Large intestine (tissue), 12 donors: ENCODE measurements at places on chromosomes 6 and 20.

GRCh38 chr6:157954150-157955117 is 27.2 kb upstream of the SYNJ2 start:
- DNase-seq, result peak; percentile 97

GRCh38 chr20:16457514-16457913 is 115.7 kb downstream of the KIF16B start:
- DNase-seq, result no peak

DNA sequence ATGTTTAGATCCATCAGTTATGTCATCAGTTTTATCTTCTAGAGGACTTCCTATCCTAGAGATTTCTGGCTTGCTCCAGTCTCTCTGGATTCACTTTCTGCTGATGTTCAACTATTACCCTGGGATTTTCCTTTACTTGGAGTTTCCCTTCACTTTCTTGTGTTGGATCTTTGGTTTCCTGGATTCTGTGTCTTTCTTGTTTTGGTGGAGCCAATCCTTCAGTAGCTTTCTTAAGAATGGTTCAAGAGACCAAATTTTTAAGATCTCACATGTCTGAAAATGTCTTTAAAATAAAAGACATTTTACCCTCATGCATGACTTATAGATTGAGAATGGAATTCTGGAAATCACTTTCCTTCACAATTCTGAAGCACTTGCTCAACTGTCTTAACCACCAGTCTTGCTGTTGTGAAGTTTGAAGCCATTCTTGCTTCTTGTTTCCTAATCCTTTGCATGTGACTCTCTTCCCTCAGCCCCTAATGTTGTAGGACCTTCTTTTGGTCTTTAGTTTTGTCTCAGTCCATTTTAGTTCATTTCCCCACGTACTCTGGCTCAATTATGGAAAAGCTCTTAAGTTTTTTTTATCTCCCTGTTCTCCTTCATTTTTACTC is 87.9 kb downstream of the ARID1B start:
- no peak for DNase-seq

- DNase-seq, result no peak
These were observed 116.2 kb upstream of the PRL start for GRCh38 chr6:22412994-22413393.

- no peak for DNase-seq
These were observed 14.3 kb upstream of the PDSS2 start for GRCh38 chr6:107473660-107474059.

GRCh38 chr6:14450133-14450504 is 332.5 kb downstream of the CD83 start:
- no peak for DNase-seq

- DNase-seq, result no peak
These were observed 167.8 kb downstream of the LRFN2 start for GRCh38 chr6:40419377-40419776.

DNA sequence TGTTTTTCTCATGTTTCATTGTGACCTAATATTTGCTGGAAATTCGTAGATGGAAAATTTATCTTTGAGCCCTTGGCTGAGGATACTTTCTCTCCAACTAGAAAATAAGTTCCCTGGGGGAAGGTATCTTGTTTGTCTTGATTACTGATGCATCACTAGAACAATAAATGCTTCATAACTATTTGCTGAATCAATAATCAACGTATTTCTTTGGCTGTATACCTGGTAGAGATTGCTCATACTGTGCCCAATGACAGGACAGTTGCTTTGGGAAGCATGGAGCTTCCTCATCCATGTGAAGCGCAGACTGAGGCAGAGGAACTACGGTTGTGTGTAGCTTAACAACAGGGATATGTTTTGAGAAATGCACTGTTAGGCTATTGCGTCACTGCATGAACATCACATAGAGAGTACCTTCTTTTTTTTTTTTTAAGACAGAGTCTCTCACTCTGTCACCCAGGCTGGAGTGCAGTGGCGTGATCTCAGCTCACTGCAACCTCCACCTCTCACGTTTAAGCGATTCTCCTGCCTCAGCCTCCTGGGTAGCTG is 34.2 kb upstream of the RPN2 start:
- no peak for DNase-seq

- DNase-seq, result peak; percentile 47
These were observed 170.2 kb downstream of the NFATC2 start for GRCh38 chr20:51372176-51372803.

- DNase-seq, result no peak
These were observed 41.4 kb downstream of the ECT2L start for GRCh38 chr6:138837246-138837645.

DNA sequence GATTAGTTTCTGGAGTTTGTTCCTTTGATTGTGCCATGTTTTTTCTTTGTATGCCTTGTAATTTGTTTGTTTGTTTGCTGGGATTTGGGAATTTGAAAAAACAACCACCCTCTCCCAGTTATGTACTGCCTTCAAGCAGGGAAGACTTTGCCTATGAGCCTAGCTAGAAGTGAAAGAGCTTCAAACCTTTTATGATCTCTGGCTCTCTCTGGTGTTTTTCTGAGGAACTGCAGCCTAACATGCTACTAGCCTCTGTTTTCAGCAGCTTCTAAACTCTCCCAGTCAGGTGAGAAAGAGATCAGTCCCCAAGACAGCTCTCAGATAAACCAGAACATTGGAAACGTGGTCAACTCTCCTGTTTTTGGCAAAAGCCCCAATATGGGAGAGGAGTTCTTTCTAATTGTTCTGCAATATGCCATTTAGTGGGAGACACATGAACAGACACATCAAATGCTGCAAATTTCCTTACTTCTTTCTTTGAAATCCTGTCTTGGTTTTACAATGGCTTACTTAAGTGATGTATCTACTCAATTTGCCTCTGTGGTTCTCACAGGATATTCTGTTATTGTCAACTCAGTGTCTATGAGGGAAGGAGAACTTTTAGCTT is 58.9 kb upstream of the SERINC1 start:
- peak; percentile 55 for DNase-seq

- DNase-seq, result peak; percentile 16
These were observed 650 bp upstream of the TTK start for GRCh38 chr6:80003826-80004172.

- no peak for DNase-seq
These were observed 7.4 kb upstream of the CDYL start for GRCh38 chr6:4768815-4769214.

DNA sequence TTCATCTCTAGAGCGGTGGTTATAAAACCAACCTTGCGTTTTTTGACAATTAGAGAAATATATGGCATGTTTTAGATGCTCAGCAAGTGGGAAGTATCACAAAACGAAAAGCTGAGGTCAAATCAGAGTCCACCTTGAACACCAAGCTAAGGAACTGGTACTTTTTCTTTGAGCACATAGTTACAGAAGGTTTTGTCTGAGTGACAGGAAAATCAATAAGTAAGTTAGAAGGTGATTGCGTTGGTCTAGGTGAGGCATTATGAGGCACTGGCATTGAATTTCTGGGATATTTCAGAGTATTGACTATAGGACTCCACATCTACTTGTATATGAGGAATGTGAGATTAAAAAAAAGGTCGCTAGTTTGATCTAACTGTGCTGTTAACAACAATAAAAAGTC is 597 bp upstream of the HINT3 start:
- DNase-seq, result no peak

GRCh38 chr6:130708338-130708737 is 118.9 kb upstream of the SMLR1 start:
- peak; percentile 5 for DNase-seq

- DNase-seq, result no peak
These were observed 13.7 kb upstream of the ZNF318 start for GRCh38 chr6:43383021-43383667.

DNA sequence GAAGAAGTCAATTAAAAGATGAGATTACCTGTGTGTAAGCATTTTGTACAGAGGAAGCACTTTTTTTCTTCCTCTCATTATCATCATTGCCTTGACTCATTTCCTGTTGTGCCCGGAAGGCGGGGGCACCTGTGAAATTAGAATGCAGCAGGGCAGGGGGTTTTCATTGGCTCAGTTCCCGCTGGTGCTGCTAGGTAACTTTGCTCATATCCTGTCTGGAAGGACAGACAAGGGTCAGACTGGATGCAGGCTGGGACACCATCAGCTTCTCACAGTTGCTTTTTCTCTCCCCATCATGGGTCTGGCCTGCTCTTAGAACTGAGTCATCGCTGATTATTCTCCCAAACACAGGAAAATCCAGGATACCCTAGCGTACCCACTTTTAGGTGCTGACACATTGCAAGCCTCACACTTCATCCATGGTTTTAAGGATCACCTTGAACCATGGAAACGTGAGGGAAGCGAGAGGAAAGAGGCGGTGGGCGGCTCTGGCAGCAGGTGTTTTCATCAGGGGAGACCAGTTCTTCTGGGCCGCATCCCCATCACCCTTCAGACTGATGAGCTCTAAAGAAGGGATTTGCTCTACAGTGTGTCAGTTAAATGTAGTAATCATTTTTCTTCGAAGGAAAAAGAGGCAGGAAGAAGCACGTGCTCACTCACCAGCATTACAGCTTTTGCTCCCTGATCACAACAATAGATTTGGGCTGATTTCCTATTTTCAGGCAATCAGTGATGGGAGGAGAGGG is 195.7 kb upstream of the SASH1 start:
- no peak for DNase-seq

GRCh38 chr6:79538106-79538971 is 1.1 kb upstream of the LCA5 start:
- peak; percentile 53 for DNase-seq

DNA sequence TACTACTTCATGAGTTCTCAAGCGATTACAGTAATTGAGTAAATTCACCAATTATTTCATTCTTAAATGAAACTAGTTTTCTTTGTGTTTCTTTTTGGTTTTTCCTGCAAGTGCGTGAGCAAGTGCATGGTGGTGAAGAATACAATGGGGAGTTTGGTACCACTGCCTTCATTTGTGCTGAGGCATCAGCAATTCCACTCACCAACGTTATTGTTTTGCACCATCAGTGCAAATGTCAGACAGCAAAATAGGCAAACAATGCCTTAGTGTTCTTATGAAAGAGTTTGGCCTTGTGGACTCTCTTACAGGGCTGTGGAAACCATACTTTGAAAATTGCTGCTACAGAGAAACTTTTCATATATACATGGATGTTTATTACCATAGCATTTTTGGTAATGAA is 8.2 kb downstream of the CDH26 start:
- DNase-seq, result no peak

DNA sequence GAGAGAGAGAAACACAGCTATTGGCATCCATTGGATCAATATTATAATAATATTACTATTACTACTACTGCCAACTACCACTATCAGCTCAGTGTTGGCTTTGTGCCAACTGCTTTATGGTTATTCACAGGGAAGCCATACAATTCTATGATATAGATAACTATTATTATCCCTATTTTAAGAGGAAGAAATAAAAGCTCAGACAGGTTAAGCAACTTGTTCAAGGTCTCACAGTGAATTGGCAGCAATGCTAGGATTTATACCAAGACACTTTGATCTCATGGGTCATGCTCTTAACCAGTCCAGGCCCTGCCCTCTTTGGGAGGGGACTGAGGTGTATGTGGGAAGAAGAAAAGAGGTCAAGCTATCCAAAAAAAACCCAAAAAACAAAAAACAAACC is 82.0 kb upstream of the TRAF3IP2 start:
- DNase-seq, result peak; percentile 57

- no peak for DNase-seq
These were observed 12.7 kb downstream of the SPDEF start for GRCh38 chr6:34543421-34543820.

DNA sequence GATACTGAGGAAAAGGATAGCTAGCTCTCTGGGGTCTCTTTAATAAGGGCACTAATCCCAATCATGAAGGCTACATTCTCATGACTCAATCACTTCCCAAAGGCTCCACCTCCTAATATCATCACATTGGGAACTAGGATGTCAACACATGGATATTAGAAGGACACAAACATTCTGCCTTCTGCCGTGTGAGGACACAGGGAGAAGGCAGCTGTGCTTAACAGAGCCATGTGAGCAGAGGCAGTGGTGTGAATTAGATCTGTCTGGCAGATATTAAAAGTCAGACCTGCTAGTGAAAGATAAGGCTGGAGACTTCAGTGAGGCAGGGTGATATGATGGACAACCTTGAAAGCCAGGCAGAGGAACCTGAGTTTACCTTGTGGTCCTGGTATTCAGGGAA is 341.9 kb downstream of the ARHGAP18 start:
- DNase-seq, result no peak

GRCh38 chr20:58173930-58174707 is 54.3 kb downstream of the ANKRD60 start:
- DNase-seq, result no peak

DNA sequence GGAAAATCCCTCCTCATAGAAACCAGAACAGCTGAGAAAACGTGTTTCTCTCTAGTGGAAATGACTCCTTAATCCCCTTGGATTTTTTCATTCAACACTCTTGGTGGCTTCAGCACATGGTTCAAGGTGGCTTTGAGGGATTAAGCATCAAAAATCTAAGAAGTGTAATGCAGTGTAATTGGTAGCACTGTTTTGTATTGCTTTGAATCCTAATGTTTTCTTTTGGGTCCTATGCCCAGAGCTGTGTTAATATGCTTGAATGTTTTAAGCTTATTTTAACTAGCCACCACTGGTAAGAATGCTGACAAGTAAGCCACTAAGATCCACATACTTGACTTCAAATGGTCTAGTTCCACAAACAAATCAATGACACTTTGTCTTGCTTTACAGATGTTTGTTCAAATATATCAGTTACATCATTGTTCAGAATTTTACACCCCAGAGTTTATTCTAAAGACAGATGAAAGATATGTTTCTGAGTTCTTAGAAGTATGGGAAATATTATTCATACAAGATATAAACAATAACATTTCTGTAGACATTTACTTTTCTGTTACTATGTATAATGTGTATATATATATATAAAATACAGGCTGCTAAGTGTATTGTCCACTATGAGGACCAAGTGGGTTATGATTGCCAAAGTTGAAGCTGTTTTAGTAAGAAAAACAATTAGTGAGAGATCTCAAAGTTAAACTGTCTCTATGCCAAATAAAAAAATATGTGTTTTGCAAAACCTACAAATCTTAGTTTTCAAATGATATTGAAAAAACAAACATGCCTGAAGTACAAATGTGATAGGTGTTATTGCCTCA is 220.8 kb downstream of the OGFRL1 start:
- DNase-seq, result no peak

GRCh38 chr20:51347831-51348230 is 194.7 kb downstream of the NFATC2 start:
- no peak for DNase-seq
